ENCODE measurements at places on chromosomes 12 and 14.

DNA sequence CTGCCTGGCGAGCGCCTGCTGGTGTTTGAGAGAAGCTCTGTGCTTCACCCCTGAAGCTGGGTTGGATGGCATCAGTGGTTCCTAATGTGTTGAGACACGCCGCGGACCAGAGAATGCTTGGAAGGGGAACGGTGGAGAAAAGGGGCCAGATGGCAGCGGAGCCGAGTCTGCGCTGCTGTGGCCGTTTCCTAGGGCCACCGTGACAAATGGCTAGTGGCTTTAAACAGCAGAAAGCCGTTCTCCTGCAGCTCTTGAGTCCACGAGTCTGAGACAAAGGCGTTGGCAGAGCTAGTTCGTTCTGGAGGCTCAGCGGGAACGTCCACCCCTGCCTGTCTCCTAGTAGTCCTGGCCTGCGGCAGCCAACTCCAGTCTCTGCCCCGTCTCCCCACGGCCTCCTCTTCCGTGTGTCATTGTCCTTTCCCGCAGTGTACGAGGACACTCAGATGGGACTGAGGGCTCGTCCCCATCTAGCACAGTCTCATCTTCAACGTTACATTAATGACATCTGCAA, 103.6 kb downstream of the ADGRD1 start:
- peak; percentile 66 for DNase-seq

DNA sequence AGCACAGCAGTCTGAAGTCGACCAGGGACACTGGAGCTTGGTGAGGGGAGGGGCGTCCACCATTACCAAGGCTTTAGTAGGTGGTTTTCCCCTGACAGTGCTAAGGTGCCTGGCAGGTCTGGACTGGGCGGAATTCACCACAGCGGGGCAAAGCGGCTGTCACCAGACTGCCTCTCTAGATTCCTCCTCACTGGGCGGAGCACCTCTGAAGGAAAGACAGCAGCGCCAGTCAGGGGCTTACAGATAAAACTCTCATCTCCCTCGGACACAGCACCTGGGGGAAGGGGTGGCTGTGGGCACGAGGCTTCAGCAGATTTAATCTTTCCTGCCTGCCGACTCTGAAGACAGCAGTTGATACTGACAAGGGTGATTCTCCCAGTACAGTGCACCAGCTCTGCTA, 39.1 kb downstream of the DDHD1 start:
- no peak for DNase-seq

DNA sequence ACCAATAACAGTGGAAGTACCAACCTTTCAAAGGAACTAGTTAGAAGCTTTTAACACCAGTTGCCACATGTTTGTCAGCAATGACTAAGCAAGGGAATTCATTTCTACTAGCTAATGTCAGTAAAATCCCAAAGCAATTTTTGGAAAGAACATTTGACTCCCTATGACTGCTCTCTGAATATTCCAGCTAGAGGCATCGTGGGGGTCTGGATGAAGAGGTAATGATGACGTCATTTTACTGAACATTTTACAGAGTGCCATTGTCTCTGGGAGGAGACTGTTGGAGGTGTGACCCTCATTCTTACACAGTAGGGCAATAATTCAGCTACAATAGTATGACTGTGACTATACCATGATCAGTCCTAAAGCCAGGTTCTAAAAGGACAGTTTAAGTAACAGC, 204.8 kb downstream of the ITPR2 start:
- no peak for DNase-seq

DNA sequence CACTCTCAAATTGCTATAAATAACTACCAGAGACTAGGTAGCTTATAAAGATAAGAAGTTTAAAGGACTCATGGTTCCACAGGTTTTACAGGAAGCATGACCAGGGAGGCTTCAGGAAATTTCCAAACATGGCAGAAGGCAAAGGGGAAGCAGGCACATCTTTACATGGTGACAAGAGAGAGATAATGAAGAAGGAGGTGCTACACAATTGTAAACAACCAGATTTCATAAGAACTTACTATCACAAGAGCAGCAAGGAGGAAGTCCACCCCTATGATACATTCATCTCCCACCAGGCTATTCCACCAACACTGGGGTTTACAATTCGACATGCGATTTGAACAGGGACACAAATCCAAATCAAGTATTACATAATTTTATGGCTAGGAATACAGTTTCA, 257.7 kb downstream of the BTG1 start:
- no peak for DNase-seq

DNA sequence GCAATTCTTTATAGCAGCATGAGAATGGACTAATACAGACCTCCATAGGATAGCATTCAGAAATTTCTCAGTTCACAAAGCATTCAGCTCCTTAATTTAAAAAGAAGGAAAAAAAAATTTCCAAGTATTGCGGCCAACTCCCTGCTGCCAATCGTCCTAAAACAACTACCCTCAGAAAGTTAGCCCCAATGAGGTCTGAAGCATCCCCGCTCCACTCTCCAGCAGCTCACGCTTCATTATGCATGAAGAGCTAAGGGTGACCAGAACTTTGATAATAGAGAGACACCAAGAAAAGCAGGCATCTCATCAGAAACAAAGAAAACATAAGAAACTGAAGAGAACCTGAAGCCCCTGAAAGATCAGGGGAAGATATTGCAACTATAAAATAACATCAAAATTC, 172.8 kb upstream of the NUDT4 start:
- DNase-seq = no peak

GRCh38 chr12:80754274-80754673, 37.6 kb downstream of the MYF5 start:
- DNase-seq = no peak
